T-helper 22 cell (primary cell): ENCODE measurements at places on chromosomes 5 and 9.

DNA sequence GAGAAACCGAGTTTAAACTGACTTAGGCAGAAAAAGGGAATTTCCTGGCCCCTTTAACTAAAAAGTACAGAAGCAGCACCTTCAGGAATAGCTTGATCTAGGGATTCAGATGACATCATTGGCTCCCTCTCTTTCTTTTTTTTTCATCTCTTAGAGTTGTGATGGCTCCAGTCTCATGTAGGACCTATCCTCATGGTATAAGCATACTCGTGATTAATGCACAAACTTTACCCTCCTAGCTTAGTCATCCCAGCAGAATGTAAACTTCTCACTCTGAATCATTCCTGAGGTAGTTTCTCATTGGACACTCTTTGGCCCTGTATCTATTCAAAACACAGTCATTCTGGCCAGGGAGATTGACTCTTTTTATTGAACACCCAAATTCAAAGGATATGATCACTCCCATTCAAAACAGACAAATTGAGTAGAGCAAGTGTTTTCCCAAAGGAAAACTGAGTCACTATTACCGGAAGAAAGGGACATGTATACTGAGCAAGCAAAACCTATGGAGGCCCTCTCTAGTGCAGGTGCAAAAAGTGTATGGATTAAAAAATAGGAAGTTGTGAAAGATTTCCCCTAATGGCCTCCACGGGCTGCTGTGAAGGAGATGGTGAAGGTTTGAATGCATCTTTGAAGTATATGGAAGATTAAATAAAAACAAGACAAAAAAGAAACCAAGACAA, 27.6 kb upstream of the SMIM23 start:
- DNase-seq, result no peak

DNA sequence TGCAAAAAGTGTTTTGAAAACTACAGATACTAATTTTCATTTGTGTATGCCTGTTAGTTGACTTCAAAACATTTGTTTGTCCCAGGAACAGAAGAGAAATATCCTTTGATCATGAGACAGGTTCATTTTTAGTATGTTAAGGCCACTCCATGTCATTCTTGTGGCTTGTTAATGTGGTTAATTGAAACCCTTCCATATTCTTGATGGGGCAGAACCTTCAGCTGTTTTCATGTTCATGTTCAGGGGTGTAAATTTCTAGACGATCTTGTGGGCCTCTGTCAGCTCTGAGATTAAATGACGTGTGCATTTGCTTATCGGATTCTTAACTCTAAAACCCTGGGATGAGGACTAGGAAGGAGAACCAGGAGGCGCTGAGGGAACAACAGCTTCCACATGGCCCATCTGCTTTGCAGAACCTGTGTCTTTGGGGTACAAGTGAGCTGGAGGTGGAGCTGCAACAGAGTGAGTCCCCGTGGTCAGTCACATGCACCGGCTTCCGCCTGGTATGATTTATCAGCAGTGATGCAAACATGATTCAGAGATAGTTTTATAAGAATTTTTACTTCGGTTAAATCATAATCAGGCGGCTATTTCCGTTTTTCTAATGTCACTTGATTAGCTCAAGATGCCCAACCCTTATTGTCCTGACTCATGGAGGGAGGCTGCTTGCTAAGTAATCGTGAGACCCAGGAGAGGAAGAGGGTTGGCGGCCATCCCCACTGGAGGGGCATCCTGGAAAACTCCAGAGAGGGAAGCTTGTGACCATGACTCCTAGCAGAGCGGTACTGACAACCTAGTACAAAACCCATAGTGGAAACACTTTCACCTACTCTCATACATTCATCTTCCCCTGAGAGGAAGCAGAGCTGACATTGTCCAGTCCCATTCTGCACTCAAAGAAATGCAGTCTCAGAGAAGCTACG, 138.4 kb downstream of the C9orf152 start:
- no peak for DNase-seq

GRCh38 chr5:146540414-146540813, 24.4 kb upstream of the GPR151 start:
- DNase-seq, result no peak

GRCh38 chr9:125549891-125550885, 156.8 kb downstream of the MAPKAP1 start:
- no peak for DNase-seq

DNA sequence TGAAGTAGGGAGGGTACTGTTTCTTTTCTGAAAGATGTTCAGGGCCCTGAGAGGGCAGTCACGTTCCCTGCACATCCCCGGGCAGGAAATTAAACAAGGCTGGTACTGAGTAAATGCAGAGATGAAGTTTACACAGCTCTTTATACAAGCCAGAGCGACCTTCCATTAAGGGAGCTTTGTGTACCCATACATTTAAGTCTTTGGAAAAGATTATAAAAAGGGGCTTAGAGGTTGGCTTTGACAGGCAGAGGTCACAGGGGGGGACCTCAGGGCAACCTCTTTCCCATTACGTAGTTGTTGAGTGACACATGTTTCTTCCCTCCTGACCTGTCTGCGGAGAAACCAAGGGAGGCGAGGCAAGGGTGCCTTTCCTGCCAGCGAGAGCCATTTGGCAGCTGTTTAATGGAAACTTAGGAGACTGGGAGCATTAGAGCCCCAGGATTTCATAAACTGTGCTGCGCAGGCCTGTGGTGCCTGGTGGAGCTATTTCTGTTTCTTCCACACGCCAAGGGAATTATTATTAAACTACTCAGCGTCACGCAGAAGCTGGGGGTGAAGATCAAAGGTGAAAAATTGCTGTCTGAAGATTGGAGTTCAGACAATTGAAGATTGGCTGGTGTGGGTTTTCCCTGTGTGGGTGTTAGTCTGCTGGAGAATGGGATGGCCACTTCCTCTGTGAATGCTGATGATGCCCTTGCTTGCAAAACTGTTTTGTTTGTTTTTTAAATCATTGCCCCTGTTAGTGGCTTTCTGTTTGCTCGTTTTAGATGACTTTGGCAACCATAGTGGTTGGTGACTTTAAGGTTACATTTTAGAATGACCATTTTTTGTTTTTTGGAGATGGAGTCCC, 3.2 kb upstream of the SMIM32 start:
- DNase-seq, result no peak

- no peak for DNase-seq
Observed at GRCh38 chr5:5540065-5540464, 117.6 kb downstream of the ICE1 start.

- no peak for DNase-seq
Observed at GRCh38 chr5:147752666-147753290, 29.8 kb downstream of the JAKMIP2 start.

DNA sequence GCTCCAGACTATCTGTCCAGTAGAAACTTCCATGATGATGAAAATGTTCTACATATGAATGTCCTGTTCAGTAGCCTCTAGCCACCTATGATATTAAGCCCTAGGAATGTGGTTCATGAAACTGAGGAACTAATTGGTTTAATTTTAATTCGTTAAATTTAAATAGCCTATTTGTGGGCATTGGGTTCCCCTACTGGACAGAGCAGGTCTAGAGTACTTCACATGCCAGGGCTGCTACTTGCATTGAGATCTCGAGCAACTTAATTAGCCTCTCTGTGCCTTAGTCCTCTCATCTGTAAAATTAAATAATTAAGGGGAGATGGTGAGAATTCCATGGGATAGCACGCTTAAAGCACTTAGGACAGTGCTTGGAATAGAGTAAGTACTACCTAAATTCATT, 160.0 kb downstream of the PAPPA start:
- DNase-seq, result no peak

- no peak for DNase-seq
Observed at GRCh38 chr5:178325311-178325678, 92.7 kb upstream of the PHYKPL start.

DNA sequence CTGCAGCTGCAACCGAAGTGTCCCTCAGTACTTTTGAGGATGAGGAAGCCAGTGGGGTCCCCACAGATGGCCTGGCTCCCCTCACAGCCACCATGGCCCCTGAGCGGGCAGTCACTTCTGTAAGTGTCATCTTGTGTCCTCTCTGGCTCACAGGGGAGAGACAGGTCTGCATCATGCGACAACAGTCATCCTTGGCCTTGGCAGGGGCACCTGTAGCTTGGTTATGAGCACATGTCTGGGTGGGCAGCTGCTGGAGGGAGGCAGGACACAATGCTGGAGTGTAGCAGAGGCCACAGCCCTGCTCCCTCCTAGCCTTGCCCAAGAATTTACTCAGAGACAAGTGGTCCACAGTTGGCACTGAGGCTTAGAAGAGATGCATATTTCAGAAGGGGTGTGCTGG, 71.7 kb downstream of the COL15A1 start:
- no peak for DNase-seq

GRCh38 chr5:40397091-40397490, 282.6 kb upstream of the PTGER4 start:
- DNase-seq, result no peak

DNA sequence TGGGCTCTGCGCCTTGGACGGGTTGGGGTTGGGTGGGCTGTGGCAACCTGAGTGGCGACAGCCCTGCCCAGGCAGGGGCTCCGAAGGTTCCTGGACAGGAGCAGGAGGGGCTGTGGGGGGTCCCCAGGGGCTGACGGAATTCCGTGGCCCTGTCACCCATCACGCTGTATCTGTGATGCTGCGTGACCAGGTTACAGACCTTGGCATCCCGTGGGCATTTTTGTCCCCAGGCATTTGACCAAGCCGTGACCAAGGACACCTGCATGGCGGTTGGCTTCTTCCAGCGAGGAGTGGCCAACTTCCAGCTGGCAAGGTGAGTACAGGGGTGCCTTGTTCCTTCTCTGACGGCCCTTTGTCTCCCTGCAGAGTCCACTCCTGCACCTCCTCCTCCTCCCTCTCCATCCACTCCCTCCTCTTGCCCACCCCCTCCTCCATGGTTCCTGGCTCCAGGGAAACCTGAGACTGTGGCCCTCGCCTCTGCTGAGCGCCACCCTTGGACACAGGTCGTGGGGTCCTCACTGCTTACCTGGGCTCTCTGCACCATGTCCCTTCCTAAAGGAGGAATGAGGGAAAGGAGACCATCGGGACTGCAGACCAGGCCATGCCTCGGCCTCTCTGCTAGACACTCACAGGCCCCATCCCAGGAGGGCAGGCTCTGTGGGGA, 3.0 kb downstream of the NOXA1 start:
- no peak for DNase-seq

DNA sequence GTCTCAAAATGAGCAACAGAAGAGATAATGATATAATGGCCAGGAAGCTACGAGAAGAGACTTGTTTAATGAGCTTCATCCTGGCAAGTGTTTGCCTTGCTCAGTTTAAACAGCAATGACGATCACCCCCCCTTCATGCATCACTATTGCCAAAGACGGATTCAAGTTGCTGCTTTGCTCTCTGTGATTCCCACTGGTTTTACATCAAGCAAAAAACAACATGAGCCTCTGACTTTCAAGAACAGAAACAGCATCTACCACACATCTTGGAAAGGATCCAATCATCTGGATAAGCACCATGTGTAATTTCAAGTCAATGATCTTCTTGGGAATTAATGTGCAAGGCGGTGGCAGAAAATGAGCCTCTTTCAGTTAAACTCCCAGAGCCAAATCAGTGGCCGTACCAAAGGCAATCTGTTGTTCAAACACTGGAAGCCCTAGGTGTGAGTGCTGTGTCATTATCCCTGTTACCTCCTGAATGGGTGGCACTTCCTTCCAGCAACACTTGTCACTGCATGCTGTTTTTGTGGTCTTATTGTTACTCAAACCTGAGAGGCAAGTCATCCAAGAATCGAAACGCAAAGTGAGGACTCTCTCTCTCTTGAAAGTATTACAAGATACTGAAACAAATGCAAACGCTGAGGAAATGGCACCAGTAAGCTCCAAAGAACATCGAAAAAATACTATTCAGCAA, 72.8 kb downstream of the MED27 start:
- DNase-seq, result no peak

GRCh38 chr9:105054491-105054890, 126.5 kb upstream of the ABCA1 start:
- no peak for DNase-seq

DNA sequence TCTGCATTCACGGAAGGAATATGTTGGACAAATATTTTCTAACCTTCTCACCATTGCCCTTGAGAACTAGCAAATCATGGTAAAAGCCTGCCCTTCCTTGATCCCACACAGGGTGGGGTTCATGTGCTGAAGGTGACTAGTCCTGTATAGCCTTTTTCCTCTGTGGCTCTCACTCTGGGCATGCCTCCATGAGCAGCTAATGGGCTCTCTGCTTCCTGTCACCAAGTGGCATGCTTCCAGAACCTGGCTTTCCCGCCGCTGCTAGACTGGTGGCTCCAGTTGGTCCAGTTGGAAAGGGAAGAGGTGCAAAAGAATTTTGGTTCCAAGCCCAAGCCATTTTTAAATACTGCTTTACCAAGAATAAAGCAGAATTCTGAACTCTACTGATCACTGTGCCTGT, 35.5 kb downstream of the FBXO10 start:
- DNase-seq, result no peak

GRCh38 chr5:180910735-180911134, 11.8 kb downstream of the BTNL8 start:
- no peak for DNase-seq

GRCh38 chr5:39376293-39376714, 12.0 kb upstream of the C9 start:
- no peak for DNase-seq

DNA sequence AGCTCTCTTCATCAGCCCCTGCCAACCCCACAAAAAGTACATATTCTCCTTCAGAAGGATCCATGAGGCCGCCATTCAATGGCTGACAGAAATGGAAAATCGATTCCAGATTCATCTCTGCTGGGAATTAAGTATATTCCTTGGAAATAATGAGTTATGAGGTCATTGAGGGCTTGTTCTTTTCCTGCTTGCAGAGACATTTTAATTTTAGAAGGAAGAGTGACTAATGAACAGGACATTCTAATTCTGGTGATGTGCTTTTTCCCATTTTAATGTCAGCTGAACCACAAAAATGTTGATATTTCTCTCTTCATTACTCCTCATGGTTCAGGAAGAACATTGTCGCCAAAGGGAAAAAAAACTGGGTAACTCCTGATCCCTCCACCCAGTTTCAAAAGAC, 314.0 kb downstream of the PIK3R1 start:
- no peak for DNase-seq

- no peak for DNase-seq
Observed at GRCh38 chr5:92543201-92543600, 1037.8 kb downstream of the NR2F1-AS1 start.

GRCh38 chr9:95551406-95551805, 34.6 kb upstream of the PTCH1 start:
- DNase-seq, result no peak

- DNase-seq, result no peak
Observed at GRCh38 chr5:115262011-115262320, 711 bp downstream of the PGGT1B start.

GRCh38 chr9:99181621-99182020, 40.1 kb downstream of the ALG2 start:
- DNase-seq, result no peak

GRCh38 chr5:83377131-83377865, 94.2 kb upstream of the VCAN start:
- DNase-seq, result no peak

GRCh38 chr5:176876506-176877431, 22.4 kb downstream of the HK3 start:
- no peak for DNase-seq
